ENCODE measurements at places on chromosomes 11 and 22.
A peak's percentile ranks its signal among the peaks of the same experiment; 100 is the strongest.

DNA sequence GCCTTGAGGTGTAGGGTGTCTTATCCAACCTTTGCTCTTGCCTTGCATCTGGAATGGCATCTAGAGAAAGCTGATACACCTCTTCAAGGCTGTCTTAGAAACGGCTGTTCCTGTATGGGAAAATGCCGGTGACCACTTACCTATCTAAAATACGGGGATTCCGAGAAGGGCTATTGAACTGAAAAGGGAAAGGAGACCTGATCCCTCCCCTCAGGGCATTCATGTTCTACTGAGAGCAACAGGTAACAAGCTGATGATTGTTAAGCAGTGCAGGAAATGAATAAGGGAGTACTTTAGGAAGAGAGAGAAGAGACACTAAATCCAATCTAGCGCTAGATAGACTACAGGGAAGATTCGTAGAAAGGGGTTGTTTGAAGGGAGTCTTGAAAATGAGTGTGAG, 1388.1 kb downstream of the FAM181B start:
- DNase-seq: no peak

- DNase-seq: no peak
Observed at GRCh38 chr11:117584056-117584830, 212.8 kb downstream of the DSCAML1 start.

- DNase-seq: no peak
Observed at GRCh38 chr11:10608584-10608983, 40.1 kb upstream of the LYVE1 start.

- DNase-seq: no peak
Observed at GRCh38 chr11:64457416-64458010, 98.6 kb downstream of the RPS6KA4 start.

GRCh38 chr11:9001736-9002135, 2.1 kb downstream of the NRIP3 start:
- no peak for DNase-seq

DNA sequence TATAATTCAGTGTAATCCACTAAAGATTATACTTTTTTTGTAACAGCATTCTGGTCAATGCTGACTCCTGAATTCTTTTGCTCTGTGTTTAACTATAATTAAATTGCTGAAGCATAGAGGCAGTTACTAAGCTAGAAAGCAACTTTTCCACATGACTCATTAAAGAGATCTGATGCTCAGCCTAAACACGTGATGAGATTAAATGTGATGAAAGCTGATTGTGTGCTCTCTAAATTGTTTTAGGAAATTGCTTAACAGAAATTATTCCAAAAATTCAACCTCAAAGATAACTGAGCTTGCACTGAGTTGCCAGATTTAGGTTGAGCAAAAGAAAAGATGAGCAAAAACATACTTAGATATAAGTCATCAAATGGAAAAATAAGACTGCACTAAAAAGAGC, 1033.6 kb downstream of the FAM181B start:
- no peak for DNase-seq

GRCh38 chr11:107307991-107308390, 149.6 kb downstream of the CWF19L2 start:
- DNase-seq: no peak

GRCh38 chr11:117851852-117852251, 24.6 kb downstream of the FXYD6 start:
- DNase-seq: no peak

DNA sequence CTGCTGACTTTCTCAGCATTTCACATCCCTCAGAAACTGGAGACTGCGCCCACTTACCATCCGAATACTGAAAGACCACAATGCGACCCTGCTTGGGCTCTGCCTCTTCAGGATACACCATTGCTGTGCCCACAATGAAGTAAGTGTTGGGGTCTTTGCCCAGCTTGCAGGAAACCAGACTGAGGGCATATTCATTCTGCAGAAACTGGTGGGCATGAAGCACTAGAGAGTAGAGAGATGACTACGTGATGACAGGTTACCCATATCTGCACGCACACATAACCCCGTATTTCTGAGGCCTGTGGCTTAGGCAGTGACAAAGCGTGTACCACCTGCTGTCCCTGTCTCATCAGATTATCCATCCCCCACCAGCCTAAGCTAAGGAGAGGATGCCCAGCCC, 14.6 kb upstream of the VWCE start:
- no peak for DNase-seq

- DNase-seq: peak; percentile 24
Observed at GRCh38 chr22:37412495-37413250, 14.6 kb downstream of the ELFN2 start.

DNA sequence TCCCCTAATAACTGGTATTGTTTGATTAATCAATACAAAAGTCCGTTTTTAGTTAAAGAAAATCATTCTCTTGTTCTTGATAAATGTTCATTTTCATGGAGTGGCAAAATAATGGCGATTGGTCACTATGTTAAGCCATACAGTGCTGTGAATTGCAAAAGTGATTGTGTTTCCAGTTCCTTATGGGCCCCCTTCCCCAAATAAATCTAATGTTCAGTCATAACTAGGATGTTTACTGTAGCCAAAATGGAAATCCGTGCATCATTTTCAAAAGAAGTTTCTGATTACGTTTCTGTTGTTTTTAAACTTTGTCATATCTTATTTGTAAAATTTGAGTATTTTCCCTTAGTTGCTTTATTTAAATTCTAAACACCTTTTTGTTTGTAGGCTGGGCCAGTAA, 845 bp downstream of the RBM7 start:
- DNase-seq: no peak

GRCh38 chr11:19953909-19954308, 206.4 kb downstream of the DBX1 start:
- no peak for DNase-seq

- no peak for DNase-seq
Observed at GRCh38 chr11:68545796-68546195, 85.2 kb downstream of the PPP6R3 start.

- no peak for DNase-seq
Observed at GRCh38 chr11:62398011-62398994, 20.5 kb upstream of the SCGB1A1 start.

GRCh38 chr11:10495464-10495786, 40.4 kb downstream of the AMPD3 start:
- no peak for DNase-seq

DNA sequence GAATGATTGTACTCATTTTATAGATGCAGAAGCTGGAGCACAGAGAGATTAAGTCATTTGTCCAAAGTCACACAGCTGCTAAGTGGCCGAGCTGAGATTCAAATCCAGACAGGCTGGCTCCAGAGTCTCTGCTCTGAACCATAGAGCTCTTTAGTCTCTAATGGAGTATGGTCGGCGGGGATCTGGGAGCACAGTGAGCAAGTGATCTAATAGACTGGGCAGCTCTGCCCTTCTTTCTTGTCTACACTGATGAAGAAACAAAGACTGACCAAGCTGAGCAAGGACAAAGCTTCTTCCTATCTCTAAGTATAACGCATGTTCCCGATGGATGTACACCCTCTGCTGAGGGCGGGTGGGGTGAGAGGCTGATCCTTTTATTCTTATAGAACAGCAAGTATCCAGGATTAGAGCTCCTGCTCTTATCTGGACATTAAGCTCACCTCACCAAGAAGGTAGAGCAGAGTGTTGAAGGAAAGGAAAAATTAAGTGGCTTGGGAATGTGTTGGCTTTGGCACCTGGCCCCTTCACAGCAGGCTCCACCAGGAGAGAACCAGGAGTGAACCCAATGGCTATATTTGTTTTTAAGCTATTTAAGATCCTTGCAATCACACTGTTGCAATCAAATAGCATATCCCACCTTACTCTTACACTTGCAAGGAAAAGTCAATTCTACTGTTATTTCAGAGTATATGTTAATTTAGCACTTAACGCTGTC, 68.7 kb downstream of the ETS1 start:
- no peak for DNase-seq

- no peak for DNase-seq
Observed at GRCh38 chr11:13721760-13722159, 53.3 kb downstream of the FAR1 start.

GRCh38 chr22:49291169-49291568, 536.5 kb downstream of the BRD1 start:
- DNase-seq: no peak

- DNase-seq: no peak
Observed at GRCh38 chr11:74417860-74418508, 19.8 kb upstream of the PGM2L1 start.

GRCh38 chr11:69275178-69275577, 18.8 kb upstream of the MYEOV start:
- no peak for DNase-seq

- DNase-seq: no peak
Observed at GRCh38 chr11:94593030-94593429, 25.9 kb downstream of the PIWIL4 start.

GRCh38 chr22:23549198-23549595, 30.9 kb downstream of the IGLL1 start:
- no peak for DNase-seq
